Renal cortex interstitium (tissue), 15 donors: ENCODE measurements at places on chromosomes 5 and 9. TPM values are rescaled to one million over a fixed set of nuclear protein-coding genes. Genes with fewer than 3 reads are reported as not detected.

The GARIN3 gene
- not detected for polyA plus RNA-seq

The CD274 gene
- polyA plus RNA-seq = 1.2 TPM

The FOXI1 gene
- 5.2 TPM for polyA plus RNA-seq

The KLF4 gene
- 7.9 TPM for polyA plus RNA-seq

The LCNL1 gene
- polyA plus RNA-seq = 0.14 TPM

The GPR150 gene
- polyA plus RNA-seq = not detected

The RELL2 gene
- 0.90 TPM for polyA plus RNA-seq

The CCDC192 gene
- polyA plus RNA-seq = 0.93 TPM

DNA sequence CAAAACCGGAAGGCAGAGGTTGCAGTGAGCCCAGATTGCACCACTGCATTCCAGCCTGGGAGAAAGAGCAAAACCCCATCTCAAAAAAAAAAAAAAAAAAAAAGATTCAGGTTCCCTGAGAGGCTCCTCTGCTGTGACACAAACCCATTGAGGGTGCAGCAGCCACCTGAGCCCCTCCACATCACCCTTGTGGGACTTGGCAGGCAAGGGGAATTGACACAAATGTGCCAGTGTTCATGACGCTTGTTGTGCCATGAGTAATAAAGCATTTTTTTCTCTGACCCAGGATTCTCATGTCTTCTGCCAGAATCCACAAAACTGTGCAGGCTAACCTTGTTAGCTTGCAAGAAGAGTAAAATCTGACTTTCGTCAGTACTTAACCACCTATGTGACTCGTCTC, 149.6 kb downstream of the TTC39B start:
- no peak for DNase-seq

DNA sequence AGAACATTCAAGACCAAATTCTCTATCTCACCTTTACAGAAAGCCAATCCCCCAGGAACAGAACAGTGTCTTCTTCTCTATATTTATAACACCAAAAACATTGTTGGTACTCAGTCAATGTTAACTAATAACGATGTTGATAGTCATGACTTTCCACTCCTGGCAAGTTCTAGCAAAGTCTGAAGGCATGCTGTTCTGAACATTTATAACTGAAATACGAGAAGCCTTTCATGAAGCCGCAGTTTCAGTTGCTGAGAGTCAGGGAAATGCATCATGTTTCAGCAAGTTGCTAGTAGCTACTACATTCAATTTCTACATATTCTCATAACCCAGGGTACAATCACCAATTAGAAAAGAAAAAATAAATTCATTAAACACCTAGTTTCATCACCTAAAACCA, 301.4 kb downstream of the PDE4D start:
- DNase-seq = peak; percentile 40

DNA sequence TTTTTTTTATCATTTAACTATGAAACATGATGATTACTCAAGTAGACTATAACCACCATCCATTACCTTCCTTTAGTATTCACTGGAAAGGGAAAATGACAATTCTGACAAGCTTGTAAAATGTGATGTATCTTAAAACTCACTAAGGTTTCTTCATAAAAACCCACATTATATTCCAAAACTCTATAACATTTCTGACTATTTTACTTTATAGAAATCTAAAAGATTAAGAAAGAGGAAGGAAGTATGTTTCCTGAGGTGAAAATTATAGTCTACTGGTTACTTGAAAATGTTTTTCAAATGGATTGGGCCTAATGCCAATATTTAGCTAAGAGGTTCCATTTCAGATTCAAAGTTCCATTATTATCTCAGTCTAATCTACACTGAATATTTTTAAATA, 1982.2 kb upstream of the C9orf72 start:
- no peak for DNase-seq

DNA sequence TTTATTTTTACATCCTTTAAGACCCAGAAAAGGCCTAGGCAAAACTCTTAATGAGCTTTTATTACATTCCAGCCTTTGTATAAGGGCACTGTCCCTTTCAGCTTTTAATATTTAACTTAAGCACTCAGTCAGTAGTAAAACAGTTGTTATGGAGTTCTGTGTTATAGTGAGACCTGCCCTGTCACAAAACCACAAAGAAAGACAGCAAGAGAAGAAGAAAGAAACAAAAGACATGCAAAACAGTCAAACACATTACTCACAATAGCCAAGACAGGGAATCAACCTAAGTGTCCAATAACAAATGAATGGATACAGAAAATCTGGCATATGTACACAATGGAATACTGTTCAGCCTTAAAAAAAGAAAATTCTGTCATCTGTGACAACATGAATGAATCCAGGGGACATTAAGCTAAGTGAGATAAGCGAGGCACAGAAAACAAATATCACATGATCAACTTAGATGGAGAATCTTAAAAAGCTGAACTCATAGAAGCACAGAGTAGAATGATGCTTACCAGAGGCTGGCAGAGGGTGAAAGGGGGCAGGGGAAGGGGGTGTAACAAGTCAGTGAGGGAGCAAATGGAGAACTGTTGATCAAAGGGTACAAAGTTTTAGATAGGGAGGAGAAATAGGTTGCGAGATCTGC, 63.8 kb upstream of the CCNG1 start:
- DNase-seq = no peak

DNA sequence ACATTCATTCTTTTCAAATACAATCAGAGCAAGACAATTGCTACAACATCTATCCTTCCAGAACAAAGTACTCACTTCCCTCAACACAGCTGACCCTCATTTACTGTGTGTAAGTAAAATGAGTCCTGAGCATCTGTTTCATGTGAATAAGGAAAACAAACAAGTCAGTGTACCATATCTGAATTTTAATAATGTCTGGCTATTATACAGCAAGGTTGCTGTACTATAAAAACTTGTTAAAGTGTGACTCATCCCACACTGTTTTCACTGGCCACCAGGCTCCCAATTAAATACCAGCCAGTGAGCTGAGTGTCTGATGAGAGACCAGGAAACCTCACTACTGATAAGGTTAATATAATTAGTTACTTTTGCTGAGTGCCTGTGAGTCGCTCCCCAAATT, 339.8 kb downstream of the AGTPBP1 start:
- DNase-seq = no peak

DNA sequence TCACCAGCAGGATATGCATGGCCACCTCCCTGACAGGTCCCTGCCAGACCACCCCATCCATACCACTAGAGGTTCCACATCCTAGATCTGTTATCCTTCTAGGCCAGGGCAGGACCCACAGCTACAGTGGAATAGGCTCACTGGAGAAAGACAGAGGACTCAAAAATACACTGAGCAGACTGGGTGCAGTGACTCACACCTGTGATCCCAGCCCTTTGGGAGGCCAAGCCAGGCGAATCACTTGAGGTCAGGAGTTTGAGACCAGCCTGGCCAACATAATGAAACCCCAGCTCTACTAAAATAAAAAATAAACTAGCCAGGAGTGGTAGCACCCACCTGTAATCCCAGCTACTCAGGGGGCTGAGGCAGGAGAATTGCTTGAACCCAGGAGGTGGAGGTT, 56.5 kb upstream of the TESK1 start:
- DNase-seq = no peak

GRCh38 chr9:26176628-26177027, 498.4 kb upstream of the TUSC1 start:
- no peak for DNase-seq

DNA sequence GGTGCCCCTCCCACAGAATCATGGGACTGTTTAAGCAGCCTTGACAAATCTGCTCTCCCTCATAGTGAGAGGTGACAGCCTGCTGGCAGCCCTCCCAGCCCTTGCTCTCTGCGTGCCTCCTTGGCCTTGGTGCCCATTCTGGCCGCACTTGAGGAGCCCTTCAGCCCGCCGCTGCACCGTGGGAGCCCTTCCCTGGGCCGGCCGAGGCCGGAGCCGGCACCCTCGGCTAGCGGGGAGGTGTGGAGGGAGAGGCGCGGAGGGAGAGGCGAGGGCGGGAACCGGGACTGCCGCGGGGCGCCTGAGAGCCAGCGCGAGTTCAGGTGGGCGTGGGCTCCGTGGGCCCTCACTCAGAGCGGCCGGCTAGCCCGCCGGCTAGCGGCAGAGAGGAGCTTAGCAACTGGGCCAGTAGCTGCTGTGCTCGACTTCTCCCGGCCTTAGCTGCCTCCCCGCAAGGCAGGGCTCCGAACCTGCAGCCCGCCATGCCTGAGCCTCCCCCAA, 125.9 kb upstream of the MYO10 start:
- DNase-seq = no peak

DNA sequence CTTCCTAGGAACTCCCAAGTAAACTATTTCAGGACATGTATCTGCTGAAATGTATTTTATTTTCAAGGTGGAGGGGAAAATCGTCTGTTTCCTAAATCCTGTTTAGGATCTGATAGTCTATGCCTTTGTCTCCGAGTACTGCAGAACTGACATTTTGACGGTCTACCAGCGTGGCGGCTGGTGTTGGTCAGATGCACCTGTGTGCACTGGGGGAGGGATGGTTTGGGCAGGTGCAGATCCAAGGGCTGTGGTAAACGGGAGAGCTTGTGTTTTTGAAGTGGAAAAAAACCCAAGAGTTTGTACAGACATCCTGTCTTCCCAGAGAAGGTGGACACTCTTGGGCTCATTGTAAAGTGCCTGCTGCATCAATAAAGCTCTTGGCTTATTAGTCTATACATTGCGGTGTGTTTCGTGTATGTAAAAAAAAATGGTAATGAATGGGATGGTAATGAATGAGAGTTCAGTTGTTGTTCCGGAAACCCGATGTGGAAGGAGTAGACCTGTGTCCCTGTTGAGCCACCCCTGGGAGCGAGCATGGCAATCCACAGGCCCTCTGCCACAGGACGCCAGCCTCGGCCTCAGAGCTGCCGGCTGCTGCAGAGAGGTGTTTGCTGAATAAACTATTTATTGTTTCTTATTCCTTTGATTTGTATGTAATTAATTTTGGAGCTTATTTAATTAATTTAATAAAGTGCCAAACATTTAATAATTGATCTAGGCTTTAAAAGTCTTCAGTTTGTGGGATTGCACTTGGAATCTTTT, 15.3 kb downstream of the ARPC5L start:
- DNase-seq = no peak

DNA sequence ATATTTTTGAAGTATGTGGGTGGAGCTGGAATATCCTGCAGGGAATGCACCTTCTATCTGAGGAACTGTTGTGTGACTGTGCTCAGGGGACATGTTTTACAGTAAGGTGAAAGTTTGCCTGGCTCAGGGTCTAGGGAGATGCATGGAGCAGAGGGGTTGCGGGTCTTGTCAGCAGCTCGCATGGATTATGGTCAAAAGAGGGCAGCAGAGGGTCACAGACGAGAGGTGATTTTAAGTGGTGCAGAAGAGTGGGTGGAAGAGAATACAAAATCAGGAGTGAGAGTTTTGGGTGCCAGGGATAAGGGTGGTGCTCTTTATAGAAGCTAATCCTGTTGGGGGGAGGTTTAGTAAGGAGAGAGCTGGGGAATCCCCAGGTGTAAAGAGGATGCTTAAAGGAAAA, 53.5 kb upstream of the GRIN3A start:
- DNase-seq = peak; percentile 46

DNA sequence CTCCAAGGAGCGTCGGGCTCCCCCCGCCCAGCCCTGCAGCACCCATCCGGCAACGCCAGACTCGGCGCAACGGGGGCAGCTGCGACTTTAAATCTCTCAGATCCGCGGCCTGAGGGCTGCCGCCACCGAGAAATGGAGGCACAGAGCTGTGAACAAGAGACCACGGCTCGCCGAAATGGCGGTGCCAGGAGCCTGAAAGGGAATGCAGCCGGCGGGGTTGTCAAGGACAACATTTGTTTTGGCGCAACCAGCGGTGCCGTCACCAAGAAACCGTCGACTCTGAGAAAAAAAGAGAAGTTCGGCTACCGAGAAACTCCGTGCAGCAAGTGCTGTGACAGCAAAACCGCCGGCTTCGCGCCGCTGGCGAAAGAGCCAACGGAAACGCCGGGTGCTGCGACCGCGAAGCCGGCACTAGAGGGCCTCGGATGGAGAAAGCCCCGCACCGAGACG, 2.1 kb upstream of the ANXA2R start:
- no peak for DNase-seq

GRCh38 chr9:88280816-88281382, 107.3 kb upstream of the SPIN1 start:
- no peak for DNase-seq

GRCh38 chr5:428219-428618, 14.8 kb upstream of the EXOC3 start:
- DNase-seq = no peak

- no peak for DNase-seq
These were observed 336.9 kb downstream of the ARHGEF28 start for GRCh38 chr5:73962801-73963425.

- DNase-seq = no peak
These were observed 224.6 kb downstream of the AGTPBP1 start for GRCh38 chr9:85516976-85517637.

DNA sequence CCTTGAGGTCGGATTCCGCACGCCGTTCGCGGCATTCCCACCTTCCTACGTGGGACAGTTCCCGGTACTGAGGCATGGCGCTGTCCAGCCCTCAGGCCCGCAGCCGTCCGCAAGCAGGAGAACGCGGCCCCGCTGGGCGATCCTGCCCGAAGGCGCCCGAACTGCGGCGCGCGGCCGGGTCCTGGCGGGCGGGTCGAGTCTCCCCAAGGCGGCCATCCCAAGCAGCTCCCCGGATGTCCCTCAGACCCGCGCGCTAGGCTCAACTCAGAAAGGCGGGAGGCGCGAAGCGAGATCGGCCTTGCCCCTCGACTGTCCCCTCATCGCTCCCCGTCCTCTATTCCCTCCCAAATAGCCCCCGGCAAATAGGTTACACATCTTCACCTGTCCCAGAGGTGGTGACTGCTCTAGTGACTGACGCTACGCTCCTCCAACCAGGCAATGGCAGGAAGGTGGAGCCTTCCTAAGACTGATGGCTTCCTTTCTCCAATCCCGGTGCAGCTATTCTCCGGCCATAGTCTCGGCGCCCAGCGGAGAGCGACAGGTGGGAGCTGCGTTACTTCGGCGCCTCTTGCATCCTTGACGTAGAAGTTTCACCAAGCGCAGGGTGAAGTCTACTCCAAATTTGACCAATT, 787 bp upstream of the ANKHD1 start:
- DNase-seq = peak; percentile 97

DNA sequence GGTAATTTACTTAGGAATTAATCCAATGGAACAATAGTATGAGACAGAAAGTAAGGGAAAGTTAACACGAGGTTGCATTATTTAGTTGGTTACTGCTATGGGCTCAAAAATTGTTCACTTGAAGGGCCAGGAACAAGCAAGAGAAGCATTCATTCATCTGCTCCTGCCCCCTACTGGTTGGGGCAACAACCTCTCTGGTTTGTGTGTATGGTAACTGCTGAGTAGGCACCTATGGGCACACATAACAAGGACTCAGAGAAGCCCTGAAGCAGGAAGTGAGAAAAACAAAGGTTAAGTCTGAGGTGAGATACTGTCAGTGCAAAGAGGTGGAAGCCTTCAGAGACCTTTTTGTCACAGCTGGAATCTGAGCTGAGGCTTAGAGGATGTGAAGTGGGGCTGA, 34.4 kb upstream of the RANBP6 start:
- no peak for DNase-seq

GRCh38 chr9:102700936-102701335, 294.2 kb upstream of the CYLC2 start:
- DNase-seq = no peak
